Testis (tissue), 5 donors: ENCODE measurements at places on chromosomes 11 and 22. TPM values are rescaled to one million over a fixed set of nuclear protein-coding genes. Genes with fewer than 3 reads are reported as not detected.

GRCh38 chr22:23405366-23405851 is 174.7 kb downstream of the IGLL1 start:
- DNase-seq, result no peak

DNA sequence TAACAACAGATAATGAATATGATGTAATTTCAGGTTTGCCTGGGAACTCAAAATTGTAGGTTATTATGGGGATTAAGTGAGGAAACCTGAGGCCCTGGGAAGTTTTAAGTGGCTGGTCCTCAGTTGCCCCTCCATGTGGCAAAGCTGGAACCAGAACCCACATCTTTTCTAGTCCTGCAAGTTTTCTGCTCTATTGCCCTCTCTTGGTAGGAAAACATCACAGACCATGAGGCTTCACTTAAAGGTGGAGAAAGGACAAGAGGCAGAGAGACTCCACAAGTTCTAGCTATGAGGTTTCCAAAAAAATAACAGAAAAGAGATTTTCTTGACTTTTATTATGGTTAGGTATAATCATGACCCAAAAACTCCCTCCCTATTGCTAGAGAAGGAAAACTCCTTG is 115.5 kb upstream of the DDI1 start:
- DNase-seq, result no peak

TEX12 gene
- 6.3 TPM for total RNA-seq

KLHDC7B gene
- total RNA-seq, result 0.24 TPM

DNA sequence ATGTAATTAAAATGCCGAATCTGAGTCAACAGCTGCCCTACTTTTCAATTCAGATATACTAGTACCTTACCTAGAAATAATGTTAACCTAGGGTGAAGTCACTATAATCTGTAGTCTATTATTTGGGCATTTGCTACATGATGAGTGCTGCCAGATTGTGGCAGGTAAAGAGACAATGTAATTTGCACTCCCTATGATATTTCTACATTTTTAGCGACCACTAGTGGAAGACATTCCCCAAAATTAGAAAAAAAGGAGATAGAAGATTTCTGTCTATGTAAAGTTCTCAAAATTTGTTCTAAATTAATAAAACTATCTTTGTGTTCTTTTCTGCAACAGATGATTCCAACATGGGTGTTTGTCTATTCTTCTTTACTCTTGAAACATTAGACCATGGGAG is 14.1 kb downstream of the MS4A1 start:
- no peak for DNase-seq

- DNase-seq, result peak; percentile 78
These were observed 84.6 kb upstream of the NAV2 start for GRCh38 chr11:19628018-19628417.

LMO2 gene
- 8.1 TPM for total RNA-seq

DNA sequence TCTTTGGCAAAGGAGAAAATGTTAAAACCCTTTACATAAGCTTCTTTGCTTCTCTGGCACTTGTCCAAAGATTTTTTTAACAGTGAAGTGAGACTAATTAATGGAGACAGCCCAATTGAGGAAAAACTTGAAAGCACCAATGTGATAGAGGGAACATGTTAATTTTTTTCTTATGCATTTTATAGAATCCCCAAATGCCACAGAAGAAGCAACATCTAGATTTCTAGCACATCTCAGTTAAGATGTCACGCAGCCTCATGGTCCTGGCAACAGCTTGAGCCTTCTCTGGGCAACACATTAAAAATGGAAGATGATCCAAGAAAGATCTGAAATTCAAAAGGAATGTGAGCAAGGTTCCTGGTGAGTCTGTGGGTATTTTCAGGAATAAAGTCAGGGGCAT is 48.5 kb downstream of the PACSIN2 start:
- no peak for DNase-seq

GRCh38 chr11:32899438-32899837 is 6.8 kb downstream of the QSER1 start:
- no peak for DNase-seq

GRCh38 chr11:132779497-132779896 is 752.8 kb downstream of the OPCML start:
- no peak for DNase-seq

TMPRSS13 gene
- total RNA-seq, result 0.74 TPM

DNA sequence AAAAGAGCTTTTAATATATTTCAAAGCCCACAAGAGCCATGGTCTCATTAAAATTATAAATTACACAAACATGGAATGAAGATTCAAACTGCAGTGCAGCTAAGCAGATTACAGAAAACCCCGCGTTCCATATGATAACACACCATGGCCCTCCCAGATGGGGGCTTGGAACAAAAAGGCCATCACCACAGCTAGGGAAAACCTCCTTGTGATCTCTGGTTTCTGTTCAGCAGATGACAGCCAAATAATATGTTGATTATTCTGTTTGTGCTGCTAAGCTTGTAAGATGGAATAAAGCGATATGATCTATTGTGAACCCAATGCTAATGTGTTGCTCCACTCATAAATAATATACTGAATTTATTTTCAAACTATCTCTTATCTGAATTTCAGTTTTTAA is 28.5 kb downstream of the IMMP1L start:
- no peak for DNase-seq

DNA sequence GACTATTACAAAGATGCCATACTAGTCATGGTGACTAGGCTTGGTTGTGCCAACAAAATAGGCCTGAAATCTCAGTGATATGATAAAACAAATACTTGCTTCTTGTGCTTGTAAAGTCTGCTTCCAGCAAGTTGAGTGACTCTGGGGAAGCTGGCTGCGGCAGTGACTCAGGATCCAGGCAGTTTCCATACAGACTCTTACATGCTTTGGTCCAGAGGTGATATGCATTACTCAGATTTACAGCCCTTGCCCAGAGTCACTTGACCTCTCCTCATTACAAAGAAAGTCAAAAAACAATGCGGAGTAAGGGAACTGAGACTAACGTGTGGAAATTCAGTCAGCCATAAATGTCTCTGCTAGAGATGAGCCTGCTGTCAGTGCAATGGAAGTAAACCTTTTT is 387.5 kb downstream of the KCNA4 start:
- no peak for DNase-seq

DNA sequence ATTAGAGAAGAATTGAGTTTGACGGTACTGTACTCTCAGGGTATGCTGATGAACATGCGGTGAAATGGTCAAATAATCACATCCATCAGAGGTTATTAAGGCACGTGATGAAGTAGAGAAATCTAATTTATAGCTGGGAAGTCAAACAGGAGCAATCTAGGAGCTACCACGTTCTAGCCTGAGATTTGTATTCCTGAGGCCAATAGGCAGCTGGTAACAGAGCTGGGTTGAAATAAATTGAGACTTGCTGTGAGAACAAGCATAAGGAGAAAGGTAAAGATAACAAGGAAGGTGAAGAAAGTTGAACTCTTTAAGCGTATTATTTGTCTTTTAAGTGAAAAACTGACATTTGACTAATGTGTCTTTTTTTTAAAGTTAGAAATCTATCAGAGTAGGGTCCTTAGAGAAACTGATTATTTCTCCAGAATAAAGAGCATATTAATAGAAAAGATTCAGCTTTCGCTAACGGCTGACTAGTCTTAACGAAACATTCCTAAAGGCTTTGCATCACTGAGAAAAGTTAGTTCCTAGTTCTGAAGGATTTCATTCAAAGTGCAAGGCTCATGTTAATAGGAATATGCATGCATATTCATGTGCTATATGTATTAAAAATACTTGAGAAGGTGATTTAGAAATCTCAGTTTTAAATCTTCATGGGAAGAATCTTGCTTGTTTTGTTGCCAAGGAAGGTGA is 5.2 kb upstream of the WEE1 start:
- no peak for DNase-seq

DNA sequence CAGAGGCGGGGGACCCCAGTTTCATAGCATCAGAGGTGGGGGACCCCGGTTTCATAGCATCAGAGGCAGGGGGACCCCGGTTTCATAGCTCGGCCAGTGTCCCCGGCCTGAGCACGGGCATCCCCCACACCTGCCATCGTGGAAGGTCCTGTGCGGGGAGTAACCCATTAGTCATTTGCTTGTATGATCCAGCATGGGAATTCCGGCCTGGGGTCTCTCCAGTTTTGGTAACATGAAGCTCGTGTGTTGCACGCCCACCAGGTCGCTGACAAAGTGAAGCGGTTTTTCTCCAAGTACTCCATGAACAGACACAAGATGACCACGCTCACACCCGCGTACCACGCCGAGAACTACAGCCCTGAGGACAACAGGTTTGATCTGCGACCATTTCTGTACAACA is 29.0 kb upstream of the KRTAP5-7 start:
- peak; percentile 8 for DNase-seq

DNA sequence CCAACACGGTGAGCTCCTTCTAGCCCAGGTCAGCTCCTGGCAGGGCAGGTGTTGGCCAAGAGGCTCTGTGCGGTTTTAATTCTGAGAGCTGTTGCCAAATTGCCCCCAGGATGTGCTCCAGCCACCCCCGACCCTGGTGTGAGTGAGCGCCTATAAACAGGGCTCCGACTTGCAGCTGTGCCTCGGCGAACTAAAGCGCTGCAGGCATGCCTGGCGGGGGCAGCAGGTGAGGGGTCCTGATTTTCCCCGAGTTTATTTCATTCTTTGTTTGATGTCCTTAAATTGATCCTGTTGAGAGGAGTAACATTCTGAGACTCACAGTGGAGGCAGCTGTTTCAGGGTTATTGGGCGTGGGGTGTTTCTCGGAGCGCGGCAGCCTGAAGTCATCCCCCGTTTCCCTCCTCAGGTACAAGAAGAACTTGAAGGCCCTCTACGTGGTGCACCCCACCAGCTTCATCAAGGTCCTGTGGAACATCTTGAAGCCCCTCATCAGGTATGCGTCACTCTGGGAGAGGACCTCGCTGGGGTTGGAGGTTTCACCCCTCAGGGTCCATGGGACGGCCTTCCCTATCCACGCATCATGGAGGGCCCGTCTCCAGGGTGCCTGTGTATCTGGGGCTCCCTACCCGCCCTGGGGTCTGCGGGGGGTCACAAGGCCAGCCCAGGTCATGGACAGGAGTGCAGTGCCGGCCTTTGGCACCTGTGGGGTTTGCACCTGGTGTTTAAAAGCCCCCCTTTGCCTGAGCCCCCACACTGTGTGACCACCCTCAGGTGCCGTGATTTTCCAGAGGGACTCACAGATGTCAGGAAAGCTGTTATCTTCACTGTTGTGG is 62.1 kb downstream of the ARHGAP8 start:
- DNase-seq, result no peak

- DNase-seq, result peak; percentile 80
These were observed 432 bp upstream of the GRK2 start for GRCh38 chr11:67265633-67266448.

GRCh38 chr22:41481925-41482318 is 13.0 kb downstream of the ACO2 start:
- DNase-seq, result no peak

GRCh38 chr11:113113801-113114704 is 152.8 kb downstream of the NCAM1 start:
- DNase-seq, result peak; percentile 78

- no peak for DNase-seq
These were observed 443 bp upstream of the CELF1 start for GRCh38 chr11:47553406-47553743.

GRCh38 chr11:14362611-14363010 is 3.6 kb upstream of the RRAS2 start:
- DNase-seq, result no peak

SNX15 gene
- 22.5 TPM for total RNA-seq

GRCh38 chr11:122157653-122158161 is 41.7 kb upstream of the BLID start:
- DNase-seq, result no peak

DNA sequence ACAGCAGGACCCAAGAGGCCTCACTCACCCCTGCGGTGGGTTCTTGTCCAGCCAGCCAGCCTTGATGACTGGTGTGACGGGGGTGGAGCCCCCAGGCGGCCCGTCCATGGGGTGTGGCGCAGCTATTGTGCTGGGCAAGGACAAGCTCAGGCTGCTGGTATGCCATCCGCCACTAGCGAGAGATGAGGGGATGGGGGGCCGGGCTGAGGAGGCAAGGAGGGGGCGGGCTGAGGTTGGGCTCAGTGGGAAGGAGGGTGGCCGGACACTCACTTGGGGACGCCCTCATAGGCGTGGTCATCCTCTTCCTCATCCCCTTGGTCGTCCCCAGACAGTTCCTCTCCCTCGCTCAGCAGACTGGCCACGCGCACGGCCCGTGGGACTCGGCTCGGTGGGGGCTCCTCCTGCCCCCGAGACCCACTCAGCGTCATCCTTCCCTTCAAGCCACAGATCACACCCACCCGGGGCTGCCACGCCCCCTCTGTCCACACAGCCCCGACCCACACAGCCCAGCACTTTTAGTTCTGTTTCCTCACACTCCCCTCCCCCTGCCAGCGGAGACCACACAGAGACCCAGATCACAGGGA is 38.0 kb upstream of the PDE2A start:
- peak; percentile 34 for DNase-seq

MED17 gene
- 23.2 TPM for total RNA-seq

- no peak for DNase-seq
These were observed 125.7 kb downstream of the WT1 start for GRCh38 chr11:32309530-32310213.

DNA sequence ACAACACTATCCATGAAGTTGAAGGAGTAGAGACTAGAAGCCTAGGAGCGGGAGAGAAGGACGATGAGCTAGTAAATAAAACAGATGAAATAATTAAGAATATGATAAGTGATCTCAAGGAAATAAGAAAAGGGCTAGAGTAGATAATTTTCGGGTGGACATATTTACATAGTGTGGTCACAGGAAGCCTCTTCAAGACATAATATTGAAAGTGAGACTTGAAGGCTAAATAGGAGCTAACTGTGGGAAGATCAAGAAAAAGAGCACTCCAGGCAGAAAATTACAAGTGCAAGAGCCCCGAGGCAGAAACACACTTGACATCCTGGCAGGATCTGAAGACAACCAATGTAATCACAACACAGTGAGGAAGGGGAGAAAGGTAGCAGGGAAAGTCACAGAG is 11.9 kb upstream of the PPFIBP2 start:
- DNase-seq, result no peak

NLRP10 gene
- not detected for total RNA-seq

DNA sequence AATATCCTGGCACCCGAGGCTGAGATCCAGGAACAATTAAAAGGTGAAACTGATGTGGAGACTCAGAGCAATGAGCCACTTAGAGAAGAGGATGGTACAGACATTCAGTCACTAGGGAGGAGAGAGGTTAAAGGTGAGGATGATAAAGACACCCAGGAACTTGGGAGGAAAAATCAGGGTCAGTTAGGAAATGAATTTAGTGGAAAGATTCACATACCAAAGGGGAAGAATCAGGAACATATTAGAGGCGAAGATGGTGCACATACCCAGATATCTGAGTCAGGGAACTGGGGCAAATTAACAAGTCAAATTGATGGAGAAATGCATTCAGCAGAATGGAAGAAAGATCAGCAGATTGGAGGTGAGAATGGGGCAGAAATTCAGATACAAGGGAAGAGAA is 4.1 kb upstream of the MEI1 start:
- DNase-seq, result no peak
